HTR-8/SVneo (cell line): ENCODE measurements at places on chromosomes 2 and 18.

- DNase-seq = no peak
Observed at GRCh38 chr2:136664713-136665405, 100.5 kb upstream of the THSD7B start.

- no peak for DNase-seq
Observed at GRCh38 chr2:197500503-197501131, 438 bp downstream of the HSPE1 start.

- no peak for DNase-seq
Observed at GRCh38 chr2:195450552-195451113, 206.4 kb upstream of the SLC39A10 start.

DNA sequence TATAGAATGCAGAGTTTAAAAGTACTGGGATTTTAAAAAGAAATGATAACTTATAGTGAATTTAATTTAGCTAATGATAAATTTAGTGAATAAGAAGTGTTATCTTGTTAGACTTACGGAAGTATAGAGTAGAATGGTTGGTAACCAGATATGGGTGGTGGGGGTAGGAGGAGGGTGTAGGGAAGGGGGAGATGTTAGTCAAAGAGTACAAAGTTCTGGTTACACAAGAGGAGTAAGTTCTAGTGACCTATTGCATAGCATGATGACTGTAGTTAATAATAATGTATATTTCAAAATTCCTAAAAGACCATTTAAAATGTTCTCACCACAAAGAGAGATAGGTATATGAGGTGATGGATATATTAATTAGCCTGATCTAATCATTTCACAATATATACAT lies 184.8 kb upstream of the STON1 start:
- DNase-seq = no peak

GRCh38 chr18:13394801-13395200 lies 176.2 kb downstream of the LDLRAD4 start:
- DNase-seq = no peak

DNA sequence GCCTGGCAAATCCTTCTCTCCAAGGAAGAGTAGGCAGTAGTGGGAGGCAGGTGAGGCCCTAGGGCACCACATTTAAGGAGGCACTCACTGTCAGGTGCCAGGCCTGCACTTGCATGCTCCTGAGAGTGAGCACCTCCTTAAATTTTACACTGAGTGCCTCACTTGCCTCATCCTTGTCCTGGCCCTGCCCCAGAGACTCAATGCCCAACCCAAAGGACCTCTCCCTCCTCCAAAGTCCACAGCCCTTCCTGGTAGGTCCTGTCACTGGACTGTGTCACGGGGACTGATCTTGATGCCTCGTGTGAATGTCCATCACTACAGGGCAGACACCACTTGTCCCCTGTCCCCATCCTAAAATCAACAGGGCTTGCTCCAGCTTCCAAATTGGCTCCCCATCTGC lies 235.6 kb downstream of the ZBTB7C start:
- DNase-seq = no peak
